NCI-H1436 (cell line): ENCODE measurements at places on chromosomes 3 and 15.
A peak's percentile ranks its signal among the peaks of the same experiment; 100 is the strongest.

DNA sequence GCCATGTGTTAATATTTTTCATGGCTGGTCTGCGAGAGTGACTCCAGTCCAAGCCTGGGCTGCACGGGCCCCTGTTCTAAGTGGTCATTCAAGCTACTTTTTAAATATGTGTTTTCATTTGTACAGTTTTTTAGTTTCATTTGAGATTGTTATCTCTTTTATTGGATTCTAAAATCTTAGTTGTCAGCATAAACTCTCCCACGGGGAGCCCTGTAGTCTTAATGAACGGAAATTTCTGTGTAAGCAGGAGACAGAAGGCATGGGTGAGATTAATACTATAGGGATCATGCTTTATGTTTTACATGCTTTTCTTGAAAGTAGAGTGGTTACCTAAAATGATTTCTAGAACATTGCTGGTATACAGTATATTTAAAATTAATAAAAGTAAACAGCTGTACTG lies 373.1 kb upstream of the SLCO3A1 start:
- no peak for DNase-seq

GRCh38 chr3:169494982-169495381 lies 168.5 kb downstream of the MECOM start:
- no peak for DNase-seq

- no peak for DNase-seq
Measured at GRCh38 chr15:81454024-81454423, 80.0 kb upstream of the TMC3 start.

GRCh38 chr3:98027085-98027446 lies 8.0 kb downstream of the GABRR3 start:
- DNase-seq = no peak

- no peak for DNase-seq
Measured at GRCh38 chr3:31671451-31671850, 138.7 kb downstream of the STT3B start.

GRCh38 chr3:8648909-8649741 lies 4.5 kb upstream of the SSUH2 start:
- no peak for DNase-seq

DNA sequence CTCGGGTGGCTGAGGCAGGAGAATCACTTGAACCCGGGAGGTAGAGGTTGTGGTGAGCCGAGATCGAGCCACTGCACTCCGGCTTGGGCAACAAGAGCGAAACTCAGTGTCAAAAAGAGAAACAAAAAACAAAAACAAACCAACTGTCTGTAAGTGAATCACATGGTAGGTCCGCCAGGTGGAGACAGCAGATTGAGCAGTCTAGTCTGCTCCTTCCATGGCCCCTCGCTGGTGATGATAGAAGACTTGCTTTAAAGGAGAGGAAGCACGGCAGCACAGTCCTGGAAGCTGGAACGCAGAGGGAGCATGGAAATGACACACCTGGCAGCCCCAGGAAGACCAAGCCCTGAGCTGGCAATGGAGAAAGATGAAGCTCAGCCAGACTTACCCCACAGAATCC lies 31.4 kb upstream of the MGLL start:
- no peak for DNase-seq

DNA sequence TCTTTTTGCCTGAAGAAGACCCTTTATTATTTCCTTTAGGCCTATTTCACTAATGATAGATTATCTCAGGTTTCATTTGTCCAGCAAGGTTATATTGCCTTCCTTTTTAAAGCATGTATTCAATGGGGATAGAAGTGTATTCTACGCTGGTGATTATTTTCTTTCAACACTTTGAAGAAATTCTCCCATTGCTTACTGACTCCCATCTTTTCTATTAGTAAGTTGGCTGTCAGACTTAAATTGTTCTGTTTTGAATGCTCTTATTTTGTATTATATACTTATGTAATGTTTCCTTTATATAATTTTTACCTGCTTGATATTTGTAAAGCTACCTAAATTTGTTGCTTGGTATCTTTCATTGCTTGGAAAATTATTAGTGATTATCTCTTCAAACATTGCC lies 445.1 kb upstream of the RASGRP1 start:
- no peak for DNase-seq

DNA sequence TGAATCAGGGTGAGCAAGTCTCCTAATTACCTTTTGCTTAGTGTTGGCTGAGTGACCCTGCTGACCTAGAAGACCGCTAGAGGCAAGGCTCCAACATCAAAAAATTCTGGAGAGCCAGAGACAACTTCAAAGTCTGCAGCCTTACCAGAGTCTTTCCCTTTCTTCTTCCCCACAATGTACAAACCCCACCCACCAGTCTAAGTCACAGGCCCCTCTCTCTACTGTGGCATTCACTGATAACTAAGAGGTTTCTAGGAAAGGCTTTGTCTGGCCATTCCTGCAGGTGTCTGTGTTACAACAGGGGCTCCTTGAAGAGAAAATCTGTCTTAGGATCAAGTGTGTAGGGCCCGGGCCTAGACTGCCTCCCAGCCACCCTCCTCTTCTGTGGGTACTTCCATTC lies 525 bp downstream of the MYH15 start:
- no peak for DNase-seq

DNA sequence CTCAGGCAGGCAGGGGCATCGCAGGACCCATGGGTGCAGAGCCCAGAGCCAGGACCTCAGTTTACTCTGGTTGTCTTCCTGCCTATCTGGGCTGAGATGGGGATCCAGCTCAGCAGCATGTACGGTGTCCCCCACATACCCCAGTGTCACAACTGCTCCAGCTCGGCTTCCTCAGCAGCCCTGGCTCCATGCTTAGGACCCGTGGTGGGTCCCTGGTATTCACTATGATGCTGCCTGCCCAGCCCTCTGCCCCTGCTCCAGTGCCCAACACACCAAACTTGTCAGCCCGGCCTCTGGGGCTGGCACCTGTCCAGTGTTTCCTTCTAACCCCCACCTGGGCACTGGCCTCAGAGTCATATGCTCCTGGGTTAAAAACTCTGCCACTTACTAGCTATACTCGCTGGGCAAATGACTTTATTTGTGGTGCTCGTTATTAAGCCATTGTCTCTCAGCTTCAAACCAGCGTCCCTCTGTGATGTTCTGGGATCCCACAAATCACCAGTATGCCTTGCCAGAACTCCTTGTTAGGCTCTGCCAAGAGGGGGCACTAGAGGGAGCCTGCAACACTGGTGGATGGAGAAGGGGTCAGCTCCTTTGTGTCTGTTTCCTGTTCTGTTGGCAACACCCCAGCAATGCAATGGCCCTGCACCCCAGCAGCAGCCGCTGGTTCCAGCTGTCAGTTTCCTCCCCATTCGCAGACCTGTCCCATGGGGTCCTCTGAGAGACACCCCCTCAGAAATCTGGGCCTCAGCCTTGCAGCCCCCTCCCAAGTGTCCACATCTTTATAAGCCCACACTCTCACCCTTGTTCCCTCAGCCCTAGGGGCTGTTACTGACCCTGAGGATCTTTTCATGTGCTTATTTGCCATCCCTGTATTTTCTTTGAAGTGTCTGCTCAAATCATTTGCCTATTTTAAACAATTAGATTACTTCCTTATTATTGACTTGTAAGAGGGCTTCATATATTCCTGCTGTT lies 24.1 kb upstream of the MRPS22 start:
- DNase-seq = peak; percentile 4

- DNase-seq = no peak
Measured at GRCh38 chr15:68284616-68285258, 7.2 kb downstream of the FEM1B start.
